ENCODE measurements at places on chromosomes 3 and 15.

GRCh38 chr3:13507247-13507569 lies 27.1 kb downstream of the HDAC11 start:
- DNase-seq: no peak

GRCh38 chr3:124786511-124787241 lies 56.4 kb downstream of the UMPS start:
- no peak for DNase-seq

GRCh38 chr3:126351771-126352475 lies 5.3 kb downstream of the KLF15 start:
- no peak for DNase-seq

DNA sequence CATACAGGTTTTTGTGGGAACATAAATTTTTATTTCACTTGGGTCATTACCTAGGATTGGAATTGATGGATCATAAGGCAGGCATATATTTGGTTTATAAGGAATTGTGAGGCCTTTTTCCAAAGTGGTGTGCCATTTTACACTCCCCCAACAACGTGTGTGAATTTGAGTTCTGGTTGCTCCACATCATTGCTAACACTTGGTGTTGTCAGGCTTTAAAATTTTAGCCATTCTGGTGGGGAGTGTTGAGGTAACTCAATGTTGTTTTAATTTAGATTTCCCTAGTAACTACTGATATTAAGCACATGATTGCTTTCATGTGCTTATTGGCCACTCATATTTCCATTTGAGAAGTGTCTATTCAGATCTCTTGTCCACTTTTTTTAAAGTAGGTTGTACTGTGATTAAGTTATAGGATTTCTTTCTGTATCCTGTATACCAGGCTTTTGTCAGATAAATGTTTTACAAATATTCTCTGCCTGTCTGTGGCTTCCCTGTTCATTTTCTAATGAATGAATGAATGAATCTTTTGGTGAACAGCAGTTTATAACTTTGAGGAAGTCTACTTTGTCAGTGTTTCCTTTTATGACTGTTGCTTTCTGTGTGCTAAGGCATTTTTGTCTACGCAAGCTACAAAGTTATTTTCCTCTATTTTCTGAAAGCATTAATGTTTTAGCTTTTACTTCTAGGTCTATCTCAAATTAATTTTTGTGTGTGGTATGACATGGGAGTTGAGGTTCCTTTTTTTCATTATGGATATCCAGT lies 17.9 kb upstream of the NR2C2 start:
- DNase-seq: no peak

Measured in stimulated activated CD8-positive, alpha-beta memory T cell treated with anti-CD3 and anti-CD28 coated beads, Interleukin-7, amount 100 ng/mL, for 1 hour (primary cell).